CD8-positive, alpha-beta memory T cell (primary cell): ENCODE measurements at places on chromosomes 2 and 18. TPM values are rescaled to one million over a fixed set of nuclear protein-coding genes. Genes with fewer than 3 reads are reported as not detected.

- no peaks in the 10 kb centered on the region for H3K27me3 ChIP-seq
- H3K27ac ChIP-seq, result no peak overlapping the region
- no peaks in the 10 kb centered on the region for H3K36me3 ChIP-seq
- no peak for DNase-seq
- no peak overlapping the region for H3K4me3 ChIP-seq
These were observed 226.8 kb downstream of the TNS1 start for GRCh38 chr2:217775920-217776503.

GRCh38 chr2:150468350-150468960 lies 19.0 kb downstream of the RND3 start:
- H3K4me3 ChIP-seq, result no peak overlapping the region
- no peaks in the 10 kb centered on the region for H3K27me3 ChIP-seq
- no peak for DNase-seq
- no peak overlapping the region for H3K27ac ChIP-seq

GRCh38 chr2:237664151-237664550 lies 36.8 kb downstream of the LRRFIP1 start:
- H3K4me3 ChIP-seq, result no peak overlapping the region
- no peaks in the 10 kb centered on the region for H3K36me3 ChIP-seq
- H3K4me1 ChIP-seq, result no peaks in the 10 kb centered on the region
- H3K27me3 ChIP-seq, result no peaks in the 10 kb centered on the region

- no peaks in the 10 kb centered on the region for H3K4me1 ChIP-seq
- no peak for DNase-seq
- H3K36me3 ChIP-seq, result no peaks in the 10 kb centered on the region
These were observed 148.6 kb upstream of the ALPP start for GRCh38 chr2:232229911-232230310.

DNA sequence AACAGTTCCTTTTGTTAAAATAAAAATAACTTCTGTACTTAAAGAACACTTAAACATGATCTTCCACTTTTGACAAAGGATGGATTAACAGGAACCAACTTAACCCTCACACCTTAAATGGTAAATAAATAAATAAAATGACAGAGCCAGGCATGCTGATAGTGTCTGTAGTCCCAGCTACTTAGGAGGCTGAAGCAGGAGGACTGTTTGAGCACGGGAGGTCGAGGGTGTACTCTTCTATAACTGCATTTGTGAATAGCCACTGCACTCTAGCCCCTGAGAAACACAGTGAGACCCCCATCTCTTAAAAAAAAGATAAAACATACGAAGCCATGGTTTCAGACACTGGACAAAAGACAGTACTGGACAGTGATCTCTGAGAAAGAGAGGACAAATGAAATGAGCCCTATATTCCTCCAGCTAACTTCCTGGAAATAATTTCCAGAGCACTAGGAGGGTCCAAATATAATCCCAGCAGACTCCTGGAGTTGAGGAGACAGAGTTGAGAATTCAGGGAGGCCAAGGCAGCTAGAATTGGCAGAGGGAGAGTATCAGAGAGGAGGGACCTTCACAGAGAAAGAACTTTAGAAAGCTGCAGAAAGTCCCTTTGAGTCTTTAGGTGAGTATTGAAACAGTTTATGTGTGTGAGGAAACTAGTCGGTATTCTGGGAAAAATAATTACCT lies 17.4 kb downstream of the PPP4R1 start:
- no peak for DNase-seq
- H3K4me1 ChIP-seq, result no peaks in the 10 kb centered on the region
- peaks cover 3% of the 10 kb centered on the region for H3K36me3 ChIP-seq
- H3K4me3 ChIP-seq, result no peak overlapping the region
- no peaks in the 10 kb centered on the region for H3K27me3 ChIP-seq

GRCh38 chr2:86342488-86342887 lies 5.1 kb upstream of the REEP1 start:
- H3K4me3 ChIP-seq, result no peak overlapping the region
- H3K36me3 ChIP-seq, result no peaks in the 10 kb centered on the region
- peaks cover 11% of the 10 kb centered on the region for H3K27me3 ChIP-seq
- no peak overlapping the region for H3K27ac ChIP-seq
- H3K4me1 ChIP-seq, result no peaks in the 10 kb centered on the region

GRCh38 chr18:51568151-51568550 lies 370.7 kb upstream of the MEX3C start:
- DNase-seq, result no peak
- no peak overlapping the region for H3K4me3 ChIP-seq
- no peak overlapping the region for H3K27ac ChIP-seq
- no peaks in the 10 kb centered on the region for H3K4me1 ChIP-seq

- H3K4me3 ChIP-seq, result no peak overlapping the region
- H3K36me3 ChIP-seq, result no peaks in the 10 kb centered on the region
- H3K27ac ChIP-seq, result no peak overlapping the region
- H3K4me1 ChIP-seq, result no peaks in the 10 kb centered on the region
These were observed 30.4 kb upstream of the PROKR1 start for GRCh38 chr2:68612765-68613519.

GRCh38 chr2:231028889-231029288 lies 8.4 kb upstream of the C2orf72 start:
- no peaks in the 10 kb centered on the region for H3K4me1 ChIP-seq
- no peak overlapping the region for H3K27ac ChIP-seq
- DNase-seq, result no peak
- H3K36me3 ChIP-seq, result no peaks in the 10 kb centered on the region

The HOXD12 gene
- not detected for total RNA-seq

The MAPRE3 gene
- total RNA-seq, result 2.4 TPM

The C1QL2 gene
- total RNA-seq, result not detected

The PSTPIP2 gene
- 25.3 TPM for total RNA-seq

The TDRD15 gene
- not detected for total RNA-seq
